Right lung (tissue), 10 donors: ENCODE measurements at places on chromosomes 11 and 22.
A peak's percentile ranks its signal among the peaks of the same experiment; 100 is the strongest.

- no peak for DNase-seq
Measured at GRCh38 chr11:62601122-62601371, 618 bp downstream of the MTA2 start.

- no peak for DNase-seq
Measured at GRCh38 chr22:46758121-46758520, 4.3 kb upstream of the TBC1D22A start.

DNA sequence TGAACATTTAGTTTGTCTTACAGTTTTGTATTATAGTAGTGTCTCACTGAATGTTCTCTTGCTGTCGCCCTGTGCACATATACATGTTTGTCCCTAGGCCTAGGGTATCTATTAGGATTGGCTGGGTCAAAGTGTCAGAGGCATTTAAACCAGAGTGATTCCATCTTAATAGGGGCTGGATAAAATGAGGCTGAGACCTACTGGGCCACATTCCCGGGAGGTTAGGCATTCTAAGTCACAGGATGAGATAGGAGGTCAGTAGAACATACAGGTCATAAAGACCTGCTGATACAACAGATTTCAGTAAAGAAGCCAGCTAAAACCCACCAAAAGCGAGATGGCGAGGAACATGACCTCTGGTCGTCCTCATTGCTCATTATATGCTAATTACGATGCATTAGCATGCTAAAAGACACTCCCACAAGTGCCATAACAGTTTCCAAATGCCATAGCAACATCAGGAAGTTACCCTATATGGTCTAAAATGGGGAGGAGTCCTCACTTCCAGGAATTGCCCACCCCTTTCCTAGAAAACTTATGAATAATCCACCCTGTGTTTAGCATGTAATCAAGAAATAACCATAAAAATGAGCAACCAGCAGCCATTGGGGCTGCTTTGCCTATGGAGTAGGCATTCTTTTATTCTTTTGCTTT, 82.6 kb downstream of the LDLRAD3 start:
- DNase-seq, result no peak

DNA sequence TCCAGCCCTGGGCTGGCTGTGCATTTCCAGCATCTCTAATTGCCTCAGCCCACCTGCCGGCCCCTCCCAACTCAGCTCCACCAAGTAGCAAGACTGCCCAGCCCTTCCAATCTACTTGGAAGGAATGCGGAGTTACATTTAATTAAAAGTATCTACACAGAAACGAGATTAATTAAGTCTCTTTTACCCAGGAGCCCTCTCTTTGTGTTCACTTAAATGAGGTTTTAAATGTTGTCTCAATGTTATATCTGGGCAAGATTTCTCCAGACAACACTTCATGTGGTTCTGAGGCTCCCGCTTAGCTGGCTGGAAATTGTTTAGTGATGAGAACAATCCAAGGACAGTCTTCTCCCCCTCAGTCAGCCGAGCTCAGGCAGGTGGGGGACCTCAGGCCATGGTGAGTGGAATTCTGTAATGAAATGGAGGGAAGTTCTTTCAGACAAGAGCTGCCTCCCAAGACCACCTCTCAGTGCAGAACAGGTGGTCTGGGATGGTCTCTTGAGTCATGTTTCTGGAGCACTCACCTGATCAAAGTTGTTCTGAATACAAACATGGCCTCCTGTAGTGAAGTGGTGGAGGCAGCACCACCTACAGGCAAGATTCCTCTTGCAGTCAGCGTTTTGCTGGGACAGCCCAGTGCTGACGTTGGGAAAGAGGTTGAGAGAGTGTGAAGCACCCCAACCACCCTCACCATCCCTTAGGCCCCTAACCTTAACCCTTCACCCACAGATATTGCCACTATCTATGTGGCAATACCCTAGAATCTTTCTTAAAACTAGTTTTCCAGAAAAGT, 371.6 kb downstream of the CADM1 start:
- DNase-seq, result no peak

GRCh38 chr11:76721755-76722677, 51.5 kb upstream of the LRRC32 start:
- DNase-seq, result peak; percentile 77

DNA sequence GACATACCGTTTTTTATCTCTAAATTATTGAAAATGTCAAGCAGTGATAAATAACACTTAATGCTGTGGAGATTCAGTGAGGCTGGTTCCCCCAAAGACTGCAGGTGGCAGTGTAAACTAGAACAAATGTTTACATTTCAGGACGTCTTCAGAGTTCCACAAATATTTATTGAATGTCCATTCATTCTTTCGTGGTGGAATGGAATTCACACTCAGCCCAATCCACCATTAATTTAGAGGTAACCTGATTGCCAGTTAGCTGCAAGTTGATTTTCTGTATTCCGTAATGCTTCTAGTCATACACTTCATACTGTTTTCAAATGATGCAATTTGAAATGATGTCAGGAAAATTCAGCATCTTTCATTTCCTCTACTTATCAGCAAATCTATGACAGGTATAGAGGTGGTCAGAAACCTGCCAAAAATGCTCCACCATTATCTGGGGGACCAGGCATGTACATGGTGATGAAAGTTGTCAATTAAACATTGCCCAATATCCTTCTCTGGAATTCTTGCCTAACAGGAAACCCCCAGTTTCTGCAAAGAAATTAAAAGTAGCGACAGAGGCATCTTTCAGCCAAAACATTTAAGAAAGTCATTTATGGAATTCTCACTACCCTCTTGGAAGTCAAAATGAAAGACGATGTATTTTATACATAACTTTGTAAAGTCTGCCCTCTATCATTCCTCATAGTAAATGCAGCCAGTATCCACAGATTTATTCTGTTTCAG, 94.3 kb upstream of the BMAL1 start:
- no peak for DNase-seq
